Adrenal gland (tissue), 19 donors: ENCODE measurements at places on chromosomes 7 and 10. TPM values are rescaled to one million over a fixed set of nuclear protein-coding genes. Genes with fewer than 3 reads are reported as not detected.
A peak's percentile ranks its signal among the peaks of the same experiment; 100 is the strongest.

DNA sequence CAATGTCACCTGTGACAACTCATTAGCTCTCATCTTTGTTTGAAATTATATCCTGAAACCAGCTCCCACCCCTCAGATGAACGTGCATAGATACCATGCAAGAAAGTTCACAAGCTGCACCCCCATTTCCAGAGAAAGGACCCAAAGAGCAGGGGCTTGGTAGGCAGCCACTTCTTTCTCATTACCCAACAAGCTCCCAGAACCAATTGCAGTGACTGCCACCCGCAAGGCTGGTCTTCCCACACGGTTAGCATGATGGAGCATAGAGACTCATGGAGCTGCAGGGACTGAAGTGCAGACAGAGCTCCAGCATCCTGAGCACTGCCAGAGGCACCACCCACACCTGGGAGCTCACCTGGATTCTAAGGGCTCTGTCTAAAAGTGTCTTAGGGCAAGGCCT lies 28.5 kb downstream of the FRMPD2 start:
- no peak overlapping the region for H3K4me3 ChIP-seq
- H3K36me3 ChIP-seq = no peaks in the 10 kb centered on the region
- H3K4me1 ChIP-seq = no peaks in the 10 kb centered on the region
- H3K27ac ChIP-seq = no peak overlapping the region
- no peak for DNase-seq

GRCh38 chr10:89857431-89858042 lies 156.1 kb downstream of the KIF20B start:
- no peak overlapping the region for H3K4me3 ChIP-seq
- H3K36me3 ChIP-seq = no peaks in the 10 kb centered on the region
- no peak overlapping the region for H3K27ac ChIP-seq
- H3K4me1 ChIP-seq = no peaks in the 10 kb centered on the region
- H3K27me3 ChIP-seq = no peaks in the 10 kb centered on the region
- no peak for DNase-seq

DNA sequence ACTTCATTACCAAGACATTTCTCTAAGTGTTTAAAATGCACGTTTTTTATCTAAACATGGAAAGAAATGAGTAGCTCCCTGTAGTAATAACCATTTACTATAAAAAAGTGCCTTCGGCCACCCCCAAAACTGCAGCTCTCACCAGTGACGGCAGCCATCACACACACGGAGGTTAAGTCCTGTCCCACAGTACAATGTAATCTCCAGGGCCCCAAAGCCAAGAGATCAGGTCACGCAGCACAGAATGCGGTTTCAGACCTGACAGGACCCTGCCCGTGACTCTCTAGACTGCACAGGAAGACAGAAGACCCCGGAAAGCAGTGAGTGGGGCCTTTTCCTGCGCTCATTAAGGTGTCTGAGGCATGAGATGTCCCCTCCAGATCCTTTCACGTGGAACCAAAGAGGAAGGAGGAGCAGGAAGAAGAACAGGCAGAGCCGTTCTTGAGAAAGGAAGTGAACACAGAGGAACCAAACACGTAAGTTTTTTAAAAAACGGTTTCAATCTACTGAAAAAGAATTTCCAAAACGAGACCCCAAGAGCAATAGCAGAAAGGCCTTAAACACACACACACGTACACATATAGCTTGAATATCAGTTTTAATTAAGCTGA lies 125.7 kb downstream of the ZMYND11 start:
- no peak for DNase-seq
- no peaks in the 10 kb centered on the region for H3K36me3 ChIP-seq
- H3K27me3 ChIP-seq = no peaks in the 10 kb centered on the region
- no peak overlapping the region for H3K27ac ChIP-seq
- no peaks in the 10 kb centered on the region for H3K4me1 ChIP-seq

DNA sequence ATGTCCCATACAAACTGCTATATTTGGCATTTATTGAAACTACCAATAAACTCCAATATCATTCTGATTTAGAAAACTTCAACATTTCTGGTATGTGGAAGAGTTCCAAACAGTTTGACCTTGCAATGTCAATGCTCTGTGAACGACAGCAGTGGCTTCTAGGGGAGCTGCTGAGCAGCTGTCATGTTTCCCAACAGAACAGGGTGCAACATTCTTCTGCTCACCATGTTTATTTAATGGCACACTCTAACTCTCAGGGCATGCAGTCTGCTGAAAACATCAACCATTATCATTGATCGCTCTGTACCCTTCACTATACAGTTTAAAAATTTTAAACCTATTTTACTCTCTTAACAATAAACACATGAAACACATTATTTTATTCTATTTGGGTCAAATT lies 25.9 kb downstream of the LMOD2 start:
- peaks cover 10% of the 10 kb centered on the region for H3K36me3 ChIP-seq
- H3K27me3 ChIP-seq = no peaks in the 10 kb centered on the region
- no peak overlapping the region for H3K4me3 ChIP-seq
- no peak overlapping the region for H3K27ac ChIP-seq

- H3K27ac ChIP-seq = no peak overlapping the region
- no peak overlapping the region for H3K4me3 ChIP-seq
- H3K4me1 ChIP-seq = no peaks in the 10 kb centered on the region
- DNase-seq = no peak
- H3K27me3 ChIP-seq = no peaks in the 10 kb centered on the region
- no peaks in the 10 kb centered on the region for H3K36me3 ChIP-seq
These were observed 18.2 kb downstream of the DNAJC12 start for GRCh38 chr10:67819768-67820204.

- no peak overlapping the region for H3K4me3 ChIP-seq
- no peak for DNase-seq
- no peak overlapping the region for H3K27ac ChIP-seq
These were observed 135.0 kb downstream of the HTR7 start for GRCh38 chr10:90722832-90723231.

- peaks cover 33% of the 10 kb centered on the region for H3K4me1 ChIP-seq
- peak overlapping the region; percentile 72 for H3K27ac ChIP-seq
- no peaks in the 10 kb centered on the region for H3K27me3 ChIP-seq
- DNase-seq = no peak
- H3K4me3 ChIP-seq = no peak overlapping the region
These were observed 55.3 kb downstream of the CPVL start for GRCh38 chr7:29090836-29091601.

DNA sequence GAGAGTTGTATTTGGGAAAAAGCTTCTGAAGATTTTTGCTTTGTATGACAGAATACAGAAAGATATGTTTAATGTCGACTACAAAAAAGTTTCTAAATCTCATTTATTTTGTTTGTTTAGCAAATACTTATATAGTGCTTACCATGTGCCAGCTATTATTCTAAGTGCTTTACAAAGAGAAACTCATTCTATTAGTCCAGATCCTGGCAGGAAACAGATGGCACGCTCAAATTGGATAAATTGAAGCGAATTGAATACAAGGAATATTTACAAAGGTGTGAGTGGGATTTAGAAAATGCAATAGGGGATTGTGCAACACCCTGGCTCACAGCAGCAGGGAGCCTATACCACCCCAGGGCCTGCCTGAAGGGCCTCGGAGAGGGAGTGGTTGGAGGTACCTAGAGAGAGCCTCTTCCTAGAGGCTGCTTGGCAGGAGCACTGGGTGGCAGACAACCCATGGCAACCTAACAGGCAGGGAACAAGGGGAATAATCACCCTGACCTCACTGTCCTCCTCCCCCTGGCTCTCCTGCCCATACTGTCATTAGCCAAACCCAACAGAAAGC lies 27.6 kb upstream of the FAM204A start:
- no peak for DNase-seq
- no peaks in the 10 kb centered on the region for H3K36me3 ChIP-seq

The FANK1 gene
- 3.3 TPM for total RNA-seq

The GIMAP6 gene
- total RNA-seq = 30.6 TPM

The CLDN3 gene
- total RNA-seq = 0.32 TPM

The ZNF398 gene
- total RNA-seq = 12.6 TPM
